ENCODE measurements at places on chromosomes 6 and 20. TPM values are rescaled to one million over a fixed set of nuclear protein-coding genes. Genes with fewer than 3 reads are reported as not detected.

ASIP gene
- not detected for total RNA-seq

WDR27 gene
- 31.5 TPM for total RNA-seq

TMEM244 gene
- total RNA-seq, result 1.4 TPM

SH3BGRL2 gene
- total RNA-seq, result 21.2 TPM

LY6G5B gene
- total RNA-seq, result 3.4 TPM

FLRT3 gene
- total RNA-seq, result 27.5 TPM

LY6G6C gene
- 0.31 TPM for total RNA-seq

GMEB2 gene
- 6.9 TPM for total RNA-seq

MGME1 gene
- total RNA-seq, result 8.4 TPM

Measured in occipital lobe (tissue), 3 donors.